ENCODE measurements at places on chromosomes 11 and 22.

DNA sequence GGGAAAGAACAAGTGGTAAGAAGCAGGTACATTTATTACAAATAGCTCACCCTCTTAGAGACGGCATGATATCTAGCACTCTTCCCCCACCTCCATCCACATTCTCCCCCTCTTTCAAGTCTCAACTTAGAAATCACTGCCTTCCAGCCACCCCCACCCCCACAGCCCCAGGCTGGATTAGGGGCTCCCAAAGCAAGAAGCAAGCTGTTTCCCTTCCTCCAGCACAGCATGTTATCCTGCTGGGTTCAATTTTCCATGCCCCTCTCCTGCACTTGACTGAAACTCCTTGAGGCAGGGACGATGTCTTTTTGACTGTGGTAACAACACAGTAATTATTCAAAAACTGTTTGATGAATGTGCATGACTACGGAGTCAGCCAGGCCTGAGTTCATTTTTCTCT is 350.7 kb downstream of the LARGE1 start:
- no peak for DNase-seq

GRCh38 chr11:86421946-86422345 is 47.3 kb downstream of the CCDC81 start:
- DNase-seq = no peak

GRCh38 chr11:103397369-103397768 is 288.1 kb downstream of the DYNC2H1 start:
- DNase-seq = no peak

DNA sequence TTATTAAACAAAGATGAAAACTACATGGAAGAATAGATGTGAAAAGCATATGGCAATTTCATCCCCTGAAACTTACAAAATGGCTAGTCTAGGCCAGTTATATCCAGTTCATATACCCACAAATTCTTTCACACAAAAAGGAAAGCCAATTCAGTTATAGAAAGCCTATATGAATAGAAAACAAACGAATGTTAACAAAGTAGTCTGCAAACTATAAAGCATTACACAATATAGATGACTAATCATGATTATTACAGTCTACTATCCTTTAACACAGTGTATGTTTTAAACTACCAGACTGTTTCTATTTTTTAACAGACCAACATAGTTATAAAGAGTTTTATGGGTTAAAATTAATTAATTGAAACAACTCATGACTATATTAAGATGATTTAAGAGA is 12.1 kb downstream of the DCUN1D5 start:
- no peak for DNase-seq

- no peak for DNase-seq
Measured at GRCh38 chr11:77672264-77672663, 34.7 kb upstream of the CLNS1A start.

DNA sequence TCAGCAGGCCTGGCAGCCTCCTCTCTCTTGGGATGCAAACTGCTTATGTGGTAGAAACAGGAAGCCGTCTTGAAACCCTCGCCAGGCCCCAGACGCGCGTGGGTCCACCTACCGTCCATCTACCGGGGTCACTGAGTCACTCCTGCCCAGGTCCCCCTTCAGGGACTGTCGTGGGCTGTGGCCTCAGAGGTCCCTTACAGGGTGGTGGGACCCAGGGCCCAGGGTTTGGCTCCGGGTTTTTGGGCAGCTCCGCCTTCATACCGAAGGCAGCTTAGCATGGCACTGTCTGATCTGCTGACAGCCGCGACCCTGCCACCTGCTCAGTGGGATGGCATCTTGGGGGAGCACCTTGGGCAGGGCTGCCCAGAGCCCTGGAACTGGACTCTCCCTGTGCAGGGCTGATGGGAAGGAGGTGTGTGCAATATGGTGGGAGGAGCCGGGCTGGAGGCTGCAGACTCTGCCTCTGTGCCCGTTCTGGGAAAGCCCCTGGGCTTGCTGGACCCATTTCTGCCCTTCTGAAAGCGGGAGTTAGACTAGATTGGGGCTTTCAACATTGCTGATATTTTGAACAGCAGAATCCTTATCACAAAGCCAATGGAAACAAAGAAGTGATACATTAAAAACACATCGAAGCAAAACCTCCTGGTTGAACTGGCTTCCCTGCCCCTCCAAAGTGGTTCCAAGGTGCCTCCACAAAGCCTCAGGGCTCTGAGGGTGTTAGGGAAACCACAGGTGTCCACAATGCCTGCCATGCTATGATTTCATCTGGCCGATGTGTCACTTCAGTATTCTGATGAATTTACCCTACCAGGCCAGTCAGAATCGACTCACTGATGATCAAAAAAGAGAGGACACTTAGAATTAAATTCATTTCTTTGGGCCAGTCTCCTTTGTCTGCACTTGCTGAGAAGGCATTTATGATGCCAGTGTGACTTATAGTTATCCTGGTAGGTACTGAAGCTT is 316.5 kb downstream of the KIRREL3 start:
- no peak for DNase-seq

DNA sequence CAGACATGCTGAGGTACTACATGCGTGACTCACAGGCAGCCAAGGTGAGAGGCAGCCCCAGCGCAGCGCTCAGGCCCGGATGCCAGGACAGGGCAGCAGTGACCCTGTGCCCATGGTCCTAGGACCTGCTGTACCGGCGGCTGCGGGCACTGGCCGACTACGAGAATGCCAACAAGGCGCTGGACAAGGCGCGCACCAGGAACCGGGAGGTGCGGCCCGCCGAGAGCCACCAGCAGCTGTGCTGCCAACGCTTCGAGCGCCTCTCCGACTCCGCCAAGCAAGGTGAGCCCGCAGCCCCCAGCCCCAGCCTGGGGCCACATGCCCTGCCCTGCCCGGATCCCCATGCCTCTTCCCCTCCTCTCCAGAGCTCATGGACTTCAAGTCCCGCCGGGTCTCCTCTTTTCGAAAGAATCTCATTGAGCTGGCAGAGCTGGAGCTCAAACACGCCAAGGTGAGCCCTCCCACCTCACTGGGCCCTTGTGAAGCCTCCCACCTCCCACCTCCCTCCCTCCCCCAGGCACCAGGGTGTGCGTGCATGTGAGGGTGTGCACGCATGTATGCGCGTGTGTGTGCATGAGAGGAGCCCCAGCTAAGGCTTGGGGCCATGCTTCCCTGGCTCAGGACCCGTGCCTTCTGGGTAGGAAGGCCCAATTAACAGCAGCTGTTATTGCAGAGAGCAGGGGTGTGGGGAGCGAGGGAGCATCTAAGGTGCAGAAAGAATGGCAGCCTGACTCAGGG is 5.3 kb downstream of the CFL1 start:
- no peak for DNase-seq

- no peak for DNase-seq
Measured at GRCh38 chr11:107929611-107930200, 1.5 kb downstream of the RAB39A start.

DNA sequence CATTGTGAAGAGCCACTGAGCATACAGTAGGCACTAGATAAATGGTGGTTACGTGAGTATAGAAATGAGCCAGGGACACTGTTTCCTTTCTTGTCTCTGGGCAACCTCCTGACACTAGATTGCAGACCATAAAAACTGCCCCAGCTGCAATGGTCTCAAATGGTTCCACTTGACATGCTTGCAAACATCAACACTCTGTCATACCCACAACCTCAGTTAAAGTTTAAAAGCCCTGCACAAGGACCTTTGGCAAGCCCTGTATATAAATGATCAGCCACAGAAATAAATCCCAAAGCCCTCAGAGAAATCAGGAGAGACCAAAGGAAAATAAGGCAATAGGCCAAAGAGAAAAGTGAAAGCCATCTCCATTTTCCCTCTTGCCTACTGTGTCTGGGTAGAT is 20.7 kb downstream of the PLEKHA7 start:
- DNase-seq = no peak

DNA sequence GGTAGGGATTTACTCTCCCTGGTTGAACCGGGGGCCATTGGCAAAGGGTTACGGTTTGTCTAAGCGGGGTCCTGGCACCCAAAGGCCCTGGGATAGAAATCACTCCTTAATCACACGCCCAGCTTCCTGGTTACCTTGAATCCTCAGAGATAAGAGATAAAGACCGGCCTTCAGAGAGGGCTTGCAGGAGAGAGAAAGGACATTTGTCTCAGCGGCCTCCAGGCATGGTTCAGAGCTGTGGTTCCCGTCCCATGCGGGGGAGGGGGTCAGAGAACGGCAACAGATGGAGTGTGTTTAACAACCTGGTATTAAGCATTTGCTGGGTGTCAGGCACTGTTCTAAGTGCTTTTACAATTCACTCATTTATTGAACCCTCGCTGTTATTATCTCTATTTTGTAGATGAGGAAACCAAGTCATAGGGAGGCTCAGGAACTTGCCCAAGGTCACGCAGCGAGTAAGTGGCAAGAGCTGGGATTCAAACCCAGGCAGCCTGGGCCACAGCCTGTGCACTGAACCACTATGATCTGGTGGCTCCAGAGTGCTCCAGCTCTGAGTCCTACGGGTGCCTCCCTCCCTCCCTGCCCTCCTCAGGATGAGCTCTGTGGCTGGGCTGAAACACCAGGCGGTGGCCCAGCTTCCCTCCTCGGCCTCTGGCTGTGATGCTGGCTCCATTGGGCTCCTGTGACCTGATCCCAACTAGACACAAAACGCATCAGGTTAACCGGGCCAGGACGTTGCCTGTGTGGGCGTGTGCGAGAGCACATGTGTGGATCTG is 18.6 kb downstream of the LRRC10B start:
- DNase-seq = no peak

GRCh38 chr22:20011993-20012740 is 4.5 kb downstream of the ARVCF start:
- no peak for DNase-seq

DNA sequence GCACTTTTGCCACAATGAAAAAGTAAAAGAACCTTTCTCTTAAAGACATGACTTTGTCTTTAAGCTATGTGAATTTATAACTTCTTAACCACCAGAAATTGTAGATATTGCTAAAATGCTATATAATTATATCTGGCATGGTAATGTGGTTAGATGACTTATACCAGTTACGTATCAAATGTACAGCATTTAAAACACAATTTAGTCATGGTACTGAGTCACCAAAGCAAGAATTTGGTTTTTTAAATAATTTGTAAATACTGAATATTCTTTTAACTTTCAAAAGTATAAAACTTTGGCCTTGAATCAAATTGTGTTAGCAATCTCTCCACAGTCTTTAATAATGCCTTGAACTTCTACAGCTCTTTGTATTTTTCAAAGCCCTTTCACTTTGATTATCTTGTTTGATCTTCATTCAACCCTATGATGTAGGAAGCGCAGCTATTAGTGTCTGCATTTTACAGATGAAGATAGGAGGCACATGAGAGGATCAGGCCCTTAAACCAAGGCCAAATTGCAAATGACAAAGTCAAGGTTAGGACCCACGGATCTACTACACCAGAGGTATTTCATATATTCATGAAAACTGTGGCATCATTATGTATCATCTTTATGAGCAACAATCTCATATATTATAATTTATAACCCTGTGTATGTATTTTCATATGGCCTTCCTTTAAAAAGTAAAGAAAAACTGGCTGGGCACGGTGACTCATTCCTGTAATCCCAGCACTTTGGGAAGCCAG is 4.4 kb upstream of the SYTL2 start:
- DNase-seq = no peak

DNA sequence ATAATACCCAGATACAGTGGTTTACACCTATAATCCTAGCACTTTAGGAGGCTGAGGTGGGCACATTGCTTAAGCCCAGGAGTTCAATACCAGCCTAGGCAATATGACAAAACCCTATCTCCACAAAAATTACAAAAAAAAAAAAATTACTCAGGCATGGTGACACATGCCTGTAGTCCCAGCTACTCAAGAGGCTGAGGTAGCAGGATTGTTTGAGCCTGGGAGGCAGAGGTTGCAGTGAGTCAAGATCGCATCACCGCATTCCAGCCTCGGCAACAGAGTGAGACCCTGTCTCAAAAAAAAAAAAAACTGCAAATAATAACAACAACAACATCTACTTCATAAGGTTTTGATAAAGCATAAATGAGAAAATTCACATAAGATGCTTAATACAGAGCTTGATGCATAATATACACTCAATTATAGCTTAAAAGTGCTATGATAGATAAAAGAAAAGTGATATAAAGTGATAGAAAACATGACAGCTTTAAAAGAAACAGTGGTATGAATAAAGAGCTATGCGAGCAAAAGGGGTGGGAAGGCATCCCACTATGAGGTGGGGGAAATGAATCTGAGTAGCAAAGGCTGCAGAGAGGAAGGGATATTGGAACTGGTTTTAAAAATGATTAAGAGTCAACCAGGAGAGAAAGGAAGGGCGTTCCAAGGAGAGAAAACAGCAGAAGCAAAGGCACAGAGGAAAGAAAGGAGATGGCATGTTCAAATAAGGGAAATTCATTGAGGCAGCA is 197.6 kb downstream of the KIF18A start:
- no peak for DNase-seq

- no peak for DNase-seq
Measured at GRCh38 chr11:121634889-121635288, 182.1 kb upstream of the SORL1-AS1 start.

GRCh38 chr11:79437981-79438630 is 2.7 kb downstream of the TENM4 start:
- peak; percentile 24 for DNase-seq
